Activated naive CD4-positive, alpha-beta T cell treated with anti-CD3 and anti-CD28 coated beads, Interleukin-2, amount 10 ng/mL, durations not matched to agents 7 days and 5 days (primary cell): ENCODE measurements at places on chromosomes 12 and 14.

GRCh38 chr12:31518680-31519227 lies 72.2 kb downstream of the DENND5B start:
- no peak for DNase-seq

DNA sequence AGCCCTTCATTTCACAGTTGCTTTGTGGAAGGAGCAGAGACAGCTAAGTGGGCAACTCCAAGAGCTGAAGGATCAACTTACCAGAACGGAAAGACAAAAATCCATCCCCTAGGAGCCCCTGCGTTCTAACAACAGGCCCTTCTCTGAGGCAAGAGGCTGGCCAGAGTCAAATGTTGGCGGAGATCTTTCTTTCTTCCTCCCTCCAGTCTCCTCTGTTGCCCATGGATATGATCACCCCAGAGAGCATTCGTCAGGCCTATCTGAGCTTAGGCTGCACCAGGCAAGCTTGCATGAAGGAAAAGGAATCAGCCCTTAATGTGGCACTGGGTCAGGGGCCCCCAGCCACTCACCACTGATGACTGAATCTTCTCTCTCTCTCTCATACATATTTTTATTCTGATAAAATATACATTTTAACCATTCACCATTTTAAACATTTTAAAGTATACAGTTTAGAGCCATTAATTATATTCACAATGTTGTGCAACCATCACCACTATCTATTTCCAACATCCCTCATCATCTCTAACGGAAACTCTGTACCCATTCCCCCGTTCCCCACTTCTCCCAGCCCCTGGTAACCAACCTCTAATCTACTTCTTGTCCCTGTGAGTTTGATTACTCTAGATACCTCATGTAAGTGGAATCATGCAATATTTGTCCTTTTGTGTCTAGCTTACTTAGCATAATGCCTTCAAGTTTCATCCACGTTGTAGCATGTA lies 52.9 kb upstream of the CCND2 start:
- DNase-seq: no peak

- no peak for DNase-seq
Measured at GRCh38 chr12:122811777-122812176, 23.5 kb upstream of the HIP1R start.

DNA sequence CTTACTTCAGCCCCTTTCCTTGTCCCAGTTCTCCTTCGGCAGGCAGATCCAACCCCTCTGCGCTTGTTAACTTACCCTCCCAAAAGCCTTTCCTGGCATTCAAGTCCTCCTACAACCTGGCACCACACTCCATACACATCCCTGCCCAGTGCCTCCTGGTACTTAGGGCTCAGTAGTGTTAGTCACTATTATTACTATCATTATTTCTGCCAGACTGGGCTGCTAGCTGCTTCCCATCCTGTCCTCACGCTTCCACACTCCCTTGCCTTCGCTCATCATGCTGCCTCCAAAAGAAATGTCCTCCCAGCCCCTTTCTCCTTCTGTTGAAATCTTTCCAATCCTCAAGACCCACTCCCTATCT lies 1.6 kb upstream of the HDAC7 start:
- DNase-seq: no peak

- DNase-seq: no peak
Measured at GRCh38 chr14:51957950-51958349, 31.4 kb upstream of the RTRAF start.

GRCh38 chr12:130162745-130163460 lies 639 bp downstream of the FZD10 start:
- DNase-seq: no peak

DNA sequence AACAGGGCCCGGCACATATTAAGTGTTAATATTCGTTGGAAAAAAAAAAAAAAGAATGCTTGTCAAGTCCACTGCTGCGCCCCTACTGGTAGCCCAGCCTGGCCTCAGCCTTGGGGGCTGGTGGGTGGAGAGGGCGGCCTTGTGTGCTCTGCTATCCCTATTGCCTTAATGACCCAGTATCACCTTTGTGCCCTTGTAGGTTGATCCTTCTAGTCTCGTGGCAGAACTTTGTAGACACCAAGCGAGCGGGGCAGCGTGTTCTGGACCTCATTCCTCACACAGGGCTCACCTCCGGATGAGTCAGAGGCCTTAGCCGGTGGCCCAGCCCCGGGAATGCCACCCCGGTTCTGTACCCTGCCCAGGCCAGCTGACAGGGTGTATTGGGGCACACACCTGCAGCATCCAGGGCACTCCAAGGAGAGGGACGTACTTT lies 1.8 kb upstream of the RCOR1 start:
- DNase-seq: no peak

- DNase-seq: no peak
Measured at GRCh38 chr14:102726191-102726949, 50.9 kb upstream of the TRAF3 start.

- DNase-seq: no peak
Measured at GRCh38 chr12:8796831-8797626, 25.4 kb upstream of the A2ML1 start.
